ENCODE measurements at places on chromosomes 1 and 21. TPM values are rescaled to one million over a fixed set of nuclear protein-coding genes. Genes with fewer than 3 reads are reported as not detected.
A peak's percentile ranks its signal among the peaks of the same experiment; 100 is the strongest.

- H3K27me3 ChIP-seq: no peaks in the 10 kb centered on the region
- peaks cover 59% of the 10 kb centered on the region for H3K4me1 ChIP-seq
- peak overlapping the region; percentile 87 for H3K27ac ChIP-seq
- peaks cover 74% of the 10 kb centered on the region for H3K36me3 ChIP-seq
These were observed 17.3 kb downstream of the CSF1 start for GRCh38 chr1:109927911-109928321.

DNA sequence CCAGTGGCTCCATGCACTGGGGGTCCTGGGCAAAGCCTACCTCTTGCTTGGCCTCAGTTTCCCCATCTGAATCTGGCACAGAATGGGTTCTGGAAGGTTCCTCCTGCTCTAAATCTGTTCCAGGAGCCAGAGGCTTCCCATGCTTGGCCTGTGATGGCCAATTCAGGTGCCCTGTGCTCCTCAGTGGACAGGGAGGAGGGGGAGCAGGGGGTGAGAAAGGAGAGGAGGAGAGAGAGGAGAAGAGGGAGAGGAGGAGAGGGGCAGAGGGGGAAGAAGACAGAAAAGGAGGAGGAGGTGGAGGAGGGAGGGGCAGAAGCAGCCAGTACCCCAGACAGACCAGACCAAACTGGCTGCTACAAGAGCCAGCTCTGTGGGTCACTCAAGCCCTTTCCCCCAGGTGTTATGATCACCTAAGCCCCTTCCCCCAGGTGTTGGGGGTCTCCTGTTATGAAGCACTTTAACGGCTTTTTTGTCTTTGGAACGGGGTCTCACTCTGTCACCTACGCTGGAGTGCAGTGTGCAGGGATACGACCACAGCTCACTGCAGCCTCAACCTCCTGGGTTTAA is 43.7 kb downstream of the TRIM11 start:
- peaks cover 2% of the 10 kb centered on the region for H3K27me3 ChIP-seq
- H3K27ac ChIP-seq: no peak overlapping the region
- no peak overlapping the region for H3K4me3 ChIP-seq
- H3K36me3 ChIP-seq: no peaks in the 10 kb centered on the region

- no peak overlapping the region for H3K27ac ChIP-seq
- H3K36me3 ChIP-seq: peaks cover 19% of the 10 kb centered on the region
- peaks cover 7% of the 10 kb centered on the region for H3K4me1 ChIP-seq
These were observed 28.1 kb downstream of the ANGPTL3 start for GRCh38 chr1:62625415-62625814.

DNA sequence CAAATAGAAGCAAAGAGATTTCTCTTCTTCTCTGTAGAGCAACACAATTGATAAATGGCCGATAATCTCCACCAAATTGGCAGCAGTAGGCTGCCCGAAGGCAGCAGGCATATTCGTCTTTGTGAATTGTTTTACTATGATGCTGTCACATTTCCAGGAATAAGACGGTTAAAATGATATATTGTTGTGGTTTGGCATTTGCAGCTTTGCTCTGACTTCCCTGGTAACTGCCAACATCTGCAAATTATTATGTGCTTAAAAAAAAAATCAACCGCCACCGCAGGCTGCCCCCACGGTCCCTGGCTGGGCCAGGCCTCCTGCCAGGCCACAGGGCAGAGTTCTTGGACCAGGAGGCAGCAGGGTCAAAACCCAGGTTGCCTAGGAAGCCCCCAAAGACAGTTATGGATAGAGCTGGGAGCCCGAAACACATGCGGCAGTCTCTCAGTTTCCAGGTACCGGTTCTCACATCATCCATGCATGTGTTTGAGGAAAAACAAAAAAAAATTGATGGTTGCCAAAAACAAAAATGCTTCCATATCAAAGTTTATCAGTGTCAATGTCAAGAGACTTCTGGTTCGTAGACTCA is 179.3 kb downstream of the ETS2 start:
- no peaks in the 10 kb centered on the region for H3K36me3 ChIP-seq
- H3K4me1 ChIP-seq: peaks cover 26% of the 10 kb centered on the region
- no peak overlapping the region for H3K4me3 ChIP-seq

- peaks cover 29% of the 10 kb centered on the region for H3K4me1 ChIP-seq
- no peaks in the 10 kb centered on the region for H3K27me3 ChIP-seq
- H3K36me3 ChIP-seq: peaks cover 38% of the 10 kb centered on the region
- DNase-seq: no peak
- H3K27ac ChIP-seq: peak overlapping the region; percentile 52
- H3K4me3 ChIP-seq: no peak overlapping the region
These were observed 5.3 kb downstream of the KTI12 start for GRCh38 chr1:52028328-52028727.

DNA sequence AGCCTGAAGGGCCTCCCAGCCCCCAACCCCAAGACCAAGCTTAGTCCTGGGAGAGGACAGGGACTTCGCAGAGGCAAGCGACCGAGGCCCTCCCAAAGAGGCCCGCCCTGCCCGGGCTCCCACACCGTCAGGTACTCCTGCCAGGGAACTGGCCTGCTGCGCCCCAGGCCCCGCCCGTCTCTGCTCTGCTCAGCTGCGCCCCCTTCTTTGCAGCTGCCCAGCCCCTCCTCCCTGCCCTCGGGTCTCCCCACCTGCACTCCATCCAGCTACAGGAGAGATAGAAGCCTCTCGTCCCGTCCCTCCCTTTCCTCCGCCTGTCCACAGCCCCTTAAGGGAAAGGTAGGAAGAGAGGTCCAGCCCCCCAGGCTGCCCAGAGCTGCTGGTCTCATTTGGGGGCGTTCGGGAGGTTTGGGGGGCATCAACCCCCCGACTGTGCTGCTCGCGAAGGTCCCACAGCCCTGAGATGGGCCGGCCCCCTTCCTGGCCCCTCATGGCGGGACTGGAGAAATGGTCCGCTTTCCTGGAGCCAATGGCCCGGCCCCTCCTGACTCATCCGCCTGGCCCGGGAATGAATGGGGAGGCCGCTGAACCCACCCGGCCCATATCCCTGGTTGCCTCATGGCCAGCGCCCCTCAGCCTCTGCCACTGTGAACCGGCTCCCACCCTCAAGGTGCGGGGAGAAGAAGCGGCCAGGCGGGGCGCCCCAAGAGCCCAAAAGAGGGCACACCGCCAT is 21.9 kb upstream of the ARF1 start:
- no peaks in the 10 kb centered on the region for H3K36me3 ChIP-seq
- H3K4me3 ChIP-seq: peak overlapping the region; percentile 36
- peaks cover 85% of the 10 kb centered on the region for H3K27me3 ChIP-seq

- H3K27ac ChIP-seq: no peak overlapping the region
- no peaks in the 10 kb centered on the region for H3K36me3 ChIP-seq
- H3K4me1 ChIP-seq: no peaks in the 10 kb centered on the region
These were observed 165.8 kb downstream of the ST6GALNAC3 start for GRCh38 chr1:76240316-76240715.

- no peaks in the 10 kb centered on the region for H3K36me3 ChIP-seq
- H3K27ac ChIP-seq: no peak overlapping the region
- no peak overlapping the region for H3K4me3 ChIP-seq
- no peaks in the 10 kb centered on the region for H3K4me1 ChIP-seq
- no peaks in the 10 kb centered on the region for H3K27me3 ChIP-seq
These were observed 146.6 kb downstream of the KCNJ6 start for GRCh38 chr21:37769656-37770055.

DNA sequence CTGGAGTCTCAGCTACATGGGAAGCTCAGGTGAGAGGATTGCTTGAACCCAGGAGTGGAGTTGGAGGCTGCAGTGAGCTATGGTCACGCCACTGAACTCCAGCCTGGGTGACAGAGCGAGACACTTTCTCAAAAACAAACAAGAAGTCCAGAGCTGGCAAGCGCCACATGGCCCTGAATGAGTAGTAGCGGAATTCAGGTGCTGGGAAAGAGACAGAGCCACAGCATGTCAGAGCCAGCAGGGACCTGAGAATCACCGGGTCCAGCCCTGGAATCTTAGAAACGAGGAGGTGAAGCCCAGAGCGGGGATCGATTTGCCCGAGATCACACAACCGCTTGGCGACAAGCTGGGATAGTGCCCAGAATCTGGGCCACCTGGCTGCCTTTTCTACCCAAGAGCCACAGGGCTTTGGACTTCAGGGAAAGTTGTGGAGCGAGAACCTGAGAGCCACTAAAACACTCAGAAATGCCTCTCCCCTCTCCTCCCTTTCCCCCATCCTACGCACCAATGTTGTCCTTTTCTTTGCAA is 9.8 kb downstream of the ARL8A start:
- peak overlapping the region; percentile 11 for H3K27ac ChIP-seq
- DNase-seq: no peak
- peaks cover 55% of the 10 kb centered on the region for H3K4me1 ChIP-seq
- no peaks in the 10 kb centered on the region for H3K27me3 ChIP-seq
- peaks cover 69% of the 10 kb centered on the region for H3K36me3 ChIP-seq

- H3K27ac ChIP-seq: no peak overlapping the region
- H3K4me3 ChIP-seq: no peak overlapping the region
- peaks cover 24% of the 10 kb centered on the region for H3K4me1 ChIP-seq
- H3K27me3 ChIP-seq: no peaks in the 10 kb centered on the region
- no peaks in the 10 kb centered on the region for H3K36me3 ChIP-seq
These were observed 60.9 kb downstream of the SIPA1L2 start for GRCh38 chr1:232568906-232569553.

GRCh38 chr1:176157995-176158394 is 49.1 kb downstream of the COP1 start:
- H3K27me3 ChIP-seq: no peaks in the 10 kb centered on the region
- H3K27ac ChIP-seq: no peak overlapping the region
- H3K36me3 ChIP-seq: peaks cover 68% of the 10 kb centered on the region
- DNase-seq: no peak
- no peaks in the 10 kb centered on the region for H3K4me1 ChIP-seq

DNA sequence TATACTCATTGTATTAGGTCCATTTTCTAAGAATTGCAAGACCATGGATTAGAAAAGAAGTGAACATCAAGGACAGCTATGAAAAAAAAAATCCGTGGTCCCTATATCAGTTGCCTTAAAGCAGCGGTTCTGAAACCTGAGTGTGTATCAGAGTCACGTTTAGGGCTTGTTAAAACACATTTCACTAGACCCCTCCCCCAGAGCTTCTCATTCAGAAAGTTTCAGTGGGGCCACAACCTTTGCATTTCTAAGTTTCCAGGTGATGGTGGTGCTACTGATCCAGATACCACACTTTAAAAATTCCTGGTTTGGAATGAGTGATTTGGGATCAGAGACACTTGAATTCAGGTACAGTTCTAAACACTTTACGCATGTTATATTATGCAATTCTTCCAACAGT is 96.1 kb upstream of the PRMT6 start:
- no peaks in the 10 kb centered on the region for H3K36me3 ChIP-seq
- no peaks in the 10 kb centered on the region for H3K4me1 ChIP-seq
- no peak overlapping the region for H3K27ac ChIP-seq
- DNase-seq: no peak

DNA sequence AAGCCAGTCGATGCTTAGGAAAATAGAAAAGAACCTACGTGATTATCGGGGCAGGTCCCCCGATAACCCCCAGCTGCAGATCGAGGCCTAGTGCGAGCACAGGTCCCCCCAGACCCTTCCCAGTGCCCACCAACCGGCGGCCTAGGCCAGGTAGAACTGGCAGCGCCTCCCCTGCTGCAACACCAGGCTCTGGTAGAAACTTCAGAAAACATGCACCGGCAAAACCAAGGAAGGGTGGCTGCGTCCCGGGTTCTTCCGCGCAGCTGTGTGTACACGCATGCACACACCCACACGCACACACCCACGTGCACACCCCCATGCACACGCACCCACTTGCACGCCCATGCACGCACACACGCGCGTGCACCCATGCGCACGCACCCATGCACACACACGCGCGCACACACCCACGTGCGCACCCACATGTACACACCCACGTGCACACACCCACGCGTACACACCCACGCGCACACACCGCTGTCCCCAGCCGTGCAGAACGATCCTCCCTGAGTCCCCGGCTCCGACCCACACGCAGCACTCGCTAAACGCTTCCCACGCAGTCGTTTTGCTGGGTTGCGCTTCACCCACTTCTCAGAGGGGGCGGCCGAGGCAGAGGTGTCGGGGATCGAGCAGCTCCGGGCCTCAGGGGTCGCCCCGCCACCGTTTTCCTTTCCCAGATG is 5.2 kb downstream of the TSPEAR start:
- DNase-seq: no peak
- peaks cover 100% of the 10 kb centered on the region for H3K27me3 ChIP-seq
- H3K36me3 ChIP-seq: no peaks in the 10 kb centered on the region
- H3K4me3 ChIP-seq: no peak overlapping the region
- no peak overlapping the region for H3K27ac ChIP-seq

GRCh38 chr1:226349801-226350518 is 41.0 kb upstream of the LIN9 start:
- no peaks in the 10 kb centered on the region for H3K27me3 ChIP-seq
- DNase-seq: peak; percentile 50
- H3K36me3 ChIP-seq: no peaks in the 10 kb centered on the region

DNA sequence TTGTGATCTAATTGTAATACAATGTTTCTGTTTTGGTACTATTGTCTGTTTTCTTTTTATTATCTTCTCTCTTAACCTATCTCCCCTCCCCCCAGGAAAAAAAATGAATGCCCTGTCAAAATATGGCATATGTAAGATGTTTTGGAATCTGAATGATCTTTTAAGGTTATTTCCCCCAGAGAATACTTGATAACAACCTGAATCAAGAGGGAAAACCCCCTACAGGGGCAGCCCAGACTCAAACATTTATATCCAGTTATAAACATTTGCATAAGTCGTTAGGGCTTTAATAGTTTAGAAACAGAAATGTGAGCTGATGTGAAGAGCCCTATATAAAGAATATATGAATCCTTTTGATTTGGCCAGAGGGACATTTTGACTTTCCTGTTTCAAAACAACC is 169.5 kb downstream of the VAV3 start:
- H3K4me3 ChIP-seq: no peak overlapping the region
- DNase-seq: no peak
- H3K36me3 ChIP-seq: no peaks in the 10 kb centered on the region
- H3K27ac ChIP-seq: no peak overlapping the region
- no peaks in the 10 kb centered on the region for H3K27me3 ChIP-seq

GRCh38 chr1:19369396-19370090 is 57.4 kb downstream of the SLC66A1 start:
- H3K27ac ChIP-seq: no peak overlapping the region
- peaks cover 25% of the 10 kb centered on the region for H3K4me1 ChIP-seq
- H3K4me3 ChIP-seq: no peak overlapping the region

Gene CFAP126
- total RNA-seq: not detected

Gene LCE4A
- not detected for total RNA-seq

Gene PYHIN1
- 3.7 TPM for total RNA-seq

Gene CHI3L1
- not detected for total RNA-seq

Gene PAX7
- total RNA-seq: not detected

Gene LY9
- 1.3 TPM for total RNA-seq
